ENCODE measurements at places on chromosomes 1 and 21. TPM values are rescaled to one million over a fixed set of nuclear protein-coding genes. Genes with fewer than 3 reads are reported as not detected.

The APCS gene
- not detected for total RNA-seq

DNA sequence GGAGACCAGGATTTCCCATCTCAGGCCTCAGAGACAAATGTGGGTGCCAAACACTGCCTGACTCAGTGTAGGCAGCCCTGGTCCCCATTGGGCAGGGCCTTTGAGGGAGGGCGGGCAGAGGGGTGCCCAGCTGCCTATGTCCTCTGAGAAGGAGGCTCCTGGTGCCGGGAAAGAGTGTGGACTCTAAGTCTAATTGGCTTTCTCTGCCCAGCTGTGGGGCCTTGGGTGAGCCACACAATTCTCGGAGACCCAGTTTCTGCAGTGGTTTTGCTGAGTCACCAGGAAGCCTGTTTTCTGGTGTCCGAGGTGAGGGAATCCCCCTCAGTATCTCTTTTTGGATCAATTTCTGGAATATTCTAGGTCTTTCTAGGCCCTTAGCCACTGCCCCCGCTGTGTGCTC is 35.3 kb upstream of the ACTL8 start:
- H3K27me3 ChIP-seq: peaks cover 6% of the 10 kb centered on the region
- no peak for DNase-seq
- no peaks in the 10 kb centered on the region for H3K4me1 ChIP-seq
- no peaks in the 10 kb centered on the region for H3K36me3 ChIP-seq
- H3K4me3 ChIP-seq: no peak overlapping the region

- H3K27me3 ChIP-seq: no peaks in the 10 kb centered on the region
- H3K36me3 ChIP-seq: no peaks in the 10 kb centered on the region
- H3K27ac ChIP-seq: no peak overlapping the region
- H3K4me3 ChIP-seq: no peak overlapping the region
- DNase-seq: no peak
These were observed 257.2 kb downstream of the LRRC7 start for GRCh38 chr1:69824932-69825331.

DNA sequence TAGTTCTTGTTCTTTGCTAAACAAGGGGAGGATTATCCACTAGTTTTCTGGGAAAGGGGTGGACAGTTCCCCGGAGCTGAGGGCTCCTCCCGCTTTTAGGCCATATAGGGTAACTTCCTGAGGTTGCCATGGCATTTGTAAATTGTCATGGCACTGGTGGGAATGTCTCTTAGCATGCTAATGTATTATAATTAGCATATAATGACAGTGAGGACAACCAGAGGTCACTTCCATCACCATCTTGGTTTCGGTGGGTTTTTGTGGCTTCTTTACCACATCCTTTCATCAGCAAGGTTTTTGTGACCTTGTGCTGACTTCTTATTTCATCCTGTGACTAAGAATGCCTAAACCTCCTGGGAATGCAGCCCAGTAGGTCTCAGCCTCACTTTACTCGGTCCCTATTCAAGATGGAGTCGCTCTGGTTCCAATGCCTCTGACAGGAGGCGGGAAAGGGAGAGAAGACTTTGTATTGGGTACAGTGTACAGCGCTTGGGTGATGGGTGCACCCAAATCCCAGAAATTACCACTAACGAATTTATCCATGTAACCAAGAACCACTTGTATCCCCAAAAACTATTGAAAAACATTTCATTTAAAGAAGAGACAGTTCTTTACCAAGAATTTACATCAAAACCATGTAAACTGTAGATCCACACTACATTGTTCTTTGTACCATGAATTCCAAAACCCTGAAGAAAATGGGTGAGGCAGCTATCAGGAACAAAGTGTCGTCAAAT is 8.7 kb upstream of the SLC2A5 start:
- no peak overlapping the region for H3K27ac ChIP-seq
- peaks cover 7% of the 10 kb centered on the region for H3K27me3 ChIP-seq
- no peak for DNase-seq
- H3K4me1 ChIP-seq: peaks cover 92% of the 10 kb centered on the region
- peak overlapping the region; percentile 48 for H3K4me3 ChIP-seq

DNA sequence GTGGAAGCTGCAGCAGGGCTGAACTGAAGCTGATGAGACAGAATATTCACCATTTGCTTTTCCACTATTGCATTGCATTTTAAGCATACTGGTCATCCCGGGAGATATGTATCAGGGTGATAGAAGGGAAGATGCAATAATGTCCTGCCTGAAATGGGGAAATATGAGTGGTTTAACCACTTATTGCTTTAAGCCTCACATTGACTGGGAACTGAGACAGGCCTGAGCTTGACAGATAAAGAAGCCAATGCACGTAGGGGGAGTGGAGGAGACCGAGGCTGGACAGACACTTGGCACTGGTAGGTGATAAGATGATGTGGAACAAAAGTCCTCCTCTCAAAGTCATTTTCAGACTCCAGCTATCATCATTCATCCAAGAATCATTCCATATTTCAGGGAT is 911.7 kb upstream of the NCAM2 start:
- H3K36me3 ChIP-seq: no peaks in the 10 kb centered on the region
- H3K27me3 ChIP-seq: no peaks in the 10 kb centered on the region
- no peak for DNase-seq
- H3K27ac ChIP-seq: no peak overlapping the region
- H3K4me3 ChIP-seq: no peak overlapping the region

DNA sequence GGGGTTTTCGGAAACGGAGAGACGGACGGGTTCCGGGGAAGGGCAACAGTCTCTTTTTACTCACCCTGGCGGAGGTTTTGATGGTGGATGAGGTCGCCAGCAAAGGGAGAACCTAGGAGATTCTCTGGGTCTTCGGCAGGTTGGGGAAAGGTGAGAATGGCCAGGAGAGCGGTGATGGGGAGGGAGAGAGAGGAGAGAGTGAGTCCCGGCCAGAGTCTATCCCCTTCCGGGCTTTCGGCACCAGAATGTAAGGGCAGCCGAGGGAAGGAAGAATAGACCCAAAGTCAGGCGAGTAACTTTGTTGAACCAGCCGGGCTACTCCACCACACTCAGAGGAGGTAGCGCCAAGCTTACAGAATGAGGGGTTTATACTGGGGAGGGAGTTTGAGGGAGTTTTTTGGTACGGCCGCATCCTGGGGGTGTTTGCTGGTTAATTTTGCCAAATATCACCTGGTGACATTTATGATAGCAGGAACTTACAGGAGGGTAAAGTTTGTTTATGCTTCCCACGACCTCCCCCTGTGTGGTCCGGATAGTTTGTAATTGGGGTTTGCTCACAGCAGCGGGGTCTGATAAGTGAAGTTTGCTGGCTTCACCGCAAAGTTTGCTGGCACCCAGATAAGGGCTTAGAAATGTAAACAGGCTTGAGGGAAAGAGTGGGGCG is 141.1 kb upstream of the ETV3 start:
- H3K4me3 ChIP-seq: peak overlapping the region; percentile 30
- no peaks in the 10 kb centered on the region for H3K4me1 ChIP-seq
- peaks cover 22% of the 10 kb centered on the region for H3K27me3 ChIP-seq
- no peak for DNase-seq

The HSD3B1 gene
- not detected for total RNA-seq

DNA sequence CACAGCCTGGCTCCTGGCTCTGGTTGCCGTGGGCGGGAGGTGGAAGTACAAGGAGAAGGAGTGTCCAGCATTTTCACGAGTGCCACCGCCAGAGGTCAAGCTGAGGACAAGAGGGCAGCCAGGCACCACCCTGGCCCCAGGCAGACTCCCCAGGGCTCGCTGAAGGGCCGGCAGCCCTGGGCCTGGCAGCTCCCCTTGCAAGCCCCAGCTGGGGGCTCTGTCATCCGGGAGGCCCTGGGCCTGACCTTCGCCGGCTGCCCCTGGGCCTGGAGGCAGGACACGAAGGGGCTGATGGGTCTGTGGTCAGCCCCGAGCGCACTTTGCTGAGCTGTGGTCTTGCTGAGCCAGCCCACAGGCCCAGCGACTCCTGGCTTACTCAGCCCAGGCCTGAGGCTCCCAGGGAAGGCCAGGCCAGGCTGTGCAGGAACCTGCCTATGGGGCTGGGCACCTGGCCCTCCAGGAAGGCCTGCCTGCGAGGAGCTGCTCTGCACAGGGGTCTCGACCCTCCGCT is 74.8 kb downstream of the MORN1 start:
- no peaks in the 10 kb centered on the region for H3K27me3 ChIP-seq
- H3K4me1 ChIP-seq: peaks cover 33% of the 10 kb centered on the region
- no peak overlapping the region for H3K4me3 ChIP-seq
- H3K27ac ChIP-seq: no peak overlapping the region
- DNase-seq: no peak

DNA sequence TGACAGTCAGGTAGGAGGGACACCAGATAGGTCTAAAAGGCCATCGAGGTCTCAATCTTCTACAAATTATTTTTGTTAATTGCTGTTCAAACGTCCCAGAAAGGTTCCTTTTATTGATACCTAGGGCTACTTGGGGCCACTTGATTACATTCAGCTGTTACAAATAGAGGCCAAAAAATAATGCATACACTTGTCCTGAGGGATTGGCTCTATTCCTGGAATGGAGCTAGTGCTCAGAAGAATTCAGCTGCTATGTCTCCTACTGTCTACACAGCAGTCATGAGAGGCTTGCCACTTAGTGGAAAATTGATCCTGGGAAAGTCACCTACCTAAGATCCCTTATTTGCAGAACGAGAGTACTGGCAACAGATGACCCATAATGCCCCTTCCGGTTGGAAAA is 498.3 kb downstream of the ADGRL2 start:
- no peaks in the 10 kb centered on the region for H3K36me3 ChIP-seq
- DNase-seq: no peak
- no peaks in the 10 kb centered on the region for H3K27me3 ChIP-seq

The CCDC190 gene
- total RNA-seq: not detected

- no peak overlapping the region for H3K4me3 ChIP-seq
- H3K27me3 ChIP-seq: no peaks in the 10 kb centered on the region
- H3K4me1 ChIP-seq: no peaks in the 10 kb centered on the region
- no peak overlapping the region for H3K27ac ChIP-seq
These were observed 324.4 kb downstream of the KCTD3 start for GRCh38 chr1:215891266-215892057.

GRCh38 chr1:156232201-156232894 is 9.6 kb upstream of the BGLAP start:
- no peak overlapping the region for H3K4me3 ChIP-seq
- H3K27me3 ChIP-seq: no peaks in the 10 kb centered on the region
- no peaks in the 10 kb centered on the region for H3K4me1 ChIP-seq
- H3K27ac ChIP-seq: no peak overlapping the region
- peaks cover 56% of the 10 kb centered on the region for H3K36me3 ChIP-seq

- no peak for DNase-seq
- H3K4me3 ChIP-seq: no peak overlapping the region
- peaks cover 4% of the 10 kb centered on the region for H3K27me3 ChIP-seq
- no peaks in the 10 kb centered on the region for H3K36me3 ChIP-seq
- H3K27ac ChIP-seq: no peak overlapping the region
These were observed 23.8 kb downstream of the ELF3 start for GRCh38 chr1:202034149-202034682.

The CCDC17 gene
- 4.6 TPM for total RNA-seq

The CCDC181 gene
- not detected for total RNA-seq

- no peak overlapping the region for H3K27ac ChIP-seq
- peaks cover 6% of the 10 kb centered on the region for H3K4me1 ChIP-seq
- H3K4me3 ChIP-seq: no peak overlapping the region
- no peak for DNase-seq
- H3K27me3 ChIP-seq: peaks cover 16% of the 10 kb centered on the region
These were observed 31.2 kb upstream of the ZNF697 start for GRCh38 chr1:119679223-119679622.

DNA sequence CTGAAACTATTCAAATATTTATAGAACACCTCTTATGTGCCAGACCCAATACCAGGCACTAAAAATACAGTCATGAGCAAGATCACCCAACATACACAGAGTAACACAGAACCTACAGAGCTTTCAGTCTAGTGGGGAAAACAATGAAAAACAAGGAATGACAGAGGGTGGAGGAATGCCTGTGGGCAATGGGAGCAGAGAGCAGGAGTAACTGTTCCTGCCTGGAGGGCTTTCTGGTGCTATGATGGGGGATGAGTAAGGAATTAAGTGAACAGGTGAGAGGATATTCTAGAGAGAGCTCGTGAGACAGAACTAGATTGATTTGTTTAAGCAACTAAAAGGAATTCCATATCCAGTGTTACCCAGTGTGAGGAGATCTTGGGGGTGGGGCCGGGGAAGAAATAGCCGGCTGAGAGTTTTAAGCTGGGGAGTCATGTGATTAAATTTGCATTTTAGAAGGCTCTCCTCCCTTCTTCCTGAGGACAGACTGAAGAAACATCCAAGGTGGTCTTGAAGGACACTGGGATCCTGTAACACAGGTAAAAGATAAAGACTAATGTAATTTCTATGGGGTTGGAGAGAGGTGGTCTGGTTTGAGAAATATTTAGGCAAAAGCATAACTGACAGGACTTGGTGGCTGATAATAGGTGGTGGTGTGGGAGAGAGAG is 2.1 kb upstream of the CD53 start:
- H3K36me3 ChIP-seq: peaks cover 30% of the 10 kb centered on the region
- no peaks in the 10 kb centered on the region for H3K27me3 ChIP-seq
- peak overlapping the region; percentile 99 for H3K27ac ChIP-seq
- no peak for DNase-seq
- peaks cover 76% of the 10 kb centered on the region for H3K4me1 ChIP-seq
- H3K4me3 ChIP-seq: peak overlapping the region; percentile 96

DNA sequence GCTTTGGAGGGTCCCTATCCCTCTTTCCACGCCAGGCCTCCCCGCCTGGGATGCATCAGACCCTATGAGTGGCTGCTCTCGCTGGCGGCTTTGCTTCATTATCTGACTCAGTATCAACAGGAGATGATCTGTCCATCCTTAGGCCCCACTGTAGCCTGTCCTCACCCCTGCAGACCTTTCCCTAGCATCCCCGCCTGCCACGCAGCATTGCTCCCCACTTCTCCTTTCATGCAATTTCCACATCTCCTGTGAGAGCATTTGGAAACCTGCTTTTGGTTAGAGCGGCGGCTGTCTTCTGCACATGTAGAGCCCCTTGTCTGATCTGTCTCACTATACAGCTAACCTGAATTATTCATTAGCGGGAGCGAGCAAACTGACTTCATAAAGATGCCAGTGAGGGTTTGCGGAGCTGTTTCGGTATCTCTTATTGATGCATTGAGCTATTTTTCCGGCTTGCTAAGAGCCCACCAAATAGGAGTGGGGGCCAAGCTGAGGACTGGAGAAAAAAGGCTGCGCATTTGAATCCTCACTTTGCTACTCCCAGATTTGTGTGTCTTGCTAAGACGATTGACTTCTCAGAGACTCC is 40.0 kb upstream of the ATP2B4 start:
- peaks cover 6% of the 10 kb centered on the region for H3K27me3 ChIP-seq
- no peaks in the 10 kb centered on the region for H3K4me1 ChIP-seq
- no peaks in the 10 kb centered on the region for H3K36me3 ChIP-seq
- DNase-seq: no peak

Data from activated B cell treated with CpG ODN at 0.5 μM for 24 hours (primary cell).